Fibroblast of skin of scalp (primary cell): ENCODE measurements at places on chromosomes 1 and 21.

DNA sequence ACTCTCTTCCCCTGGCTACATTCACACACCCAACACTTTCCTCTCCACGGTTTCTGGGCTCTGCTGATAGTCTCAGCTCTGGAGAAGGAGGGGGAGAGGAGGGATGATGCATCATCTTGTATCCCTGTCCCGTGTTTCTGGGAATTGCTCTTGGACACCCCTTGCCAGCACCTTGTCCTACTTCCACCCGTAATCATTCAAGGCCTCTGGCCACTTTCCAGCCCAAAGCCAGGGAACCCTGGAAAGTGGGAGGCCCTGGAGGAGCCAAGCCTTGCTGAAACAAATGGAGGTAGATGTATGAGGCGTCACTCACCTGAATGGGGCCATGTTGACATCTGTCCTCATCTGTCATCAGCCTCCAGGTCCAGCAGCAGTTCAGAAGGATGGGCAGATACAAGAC, 4.4 kb downstream of the PLEKHO1 start:
- no peak for DNase-seq

DNA sequence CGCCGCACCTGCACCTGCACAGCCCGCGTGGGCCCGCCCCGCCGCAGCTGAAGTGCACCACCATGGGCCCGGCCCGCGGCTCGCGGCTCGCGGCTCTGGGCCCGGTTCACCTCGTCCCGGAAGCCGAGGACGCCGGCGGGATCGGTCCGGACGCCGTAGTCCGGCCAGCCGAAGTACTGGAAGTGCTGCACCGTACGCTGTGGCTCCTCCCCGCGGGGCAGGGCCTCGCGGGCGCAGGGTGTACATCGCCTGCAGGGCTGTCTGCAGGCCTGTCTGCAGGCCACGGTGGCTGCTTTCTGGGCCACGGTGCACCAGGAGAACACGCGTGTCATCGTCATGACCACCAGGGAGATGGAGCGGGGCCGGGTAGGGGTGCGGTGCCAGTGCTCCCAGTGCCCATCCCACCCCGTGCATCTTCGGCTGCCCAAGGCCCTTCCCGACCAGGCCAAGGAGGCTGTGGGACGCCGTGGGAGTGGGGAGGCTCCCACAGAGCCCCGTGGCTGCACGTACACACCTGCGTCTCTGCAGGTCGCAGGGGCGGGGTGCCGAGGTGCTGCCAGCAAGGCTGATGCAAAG, 6.7 kb downstream of the RNF223 start:
- DNase-seq, result no peak

DNA sequence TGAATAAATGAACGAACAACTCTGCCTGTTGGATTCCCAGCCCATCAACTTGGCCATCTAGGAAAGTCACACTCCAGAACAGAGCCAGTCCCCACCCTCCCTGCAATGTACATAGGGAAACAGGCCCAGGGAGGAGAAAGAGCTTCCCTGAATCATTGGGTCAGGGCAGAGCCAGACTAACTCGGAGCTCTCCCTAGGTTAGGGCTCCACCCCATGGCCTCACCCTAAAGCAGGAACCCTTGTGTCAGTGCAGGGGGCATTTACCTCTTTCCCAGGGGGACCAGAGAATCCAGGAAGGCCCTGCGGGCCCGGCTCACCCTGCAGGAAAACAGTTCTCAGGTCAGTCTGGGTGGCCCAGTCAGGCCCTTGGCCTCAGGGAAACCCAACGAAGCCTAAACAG, 11.6 kb downstream of the COL9A2 start:
- DNase-seq, result no peak

DNA sequence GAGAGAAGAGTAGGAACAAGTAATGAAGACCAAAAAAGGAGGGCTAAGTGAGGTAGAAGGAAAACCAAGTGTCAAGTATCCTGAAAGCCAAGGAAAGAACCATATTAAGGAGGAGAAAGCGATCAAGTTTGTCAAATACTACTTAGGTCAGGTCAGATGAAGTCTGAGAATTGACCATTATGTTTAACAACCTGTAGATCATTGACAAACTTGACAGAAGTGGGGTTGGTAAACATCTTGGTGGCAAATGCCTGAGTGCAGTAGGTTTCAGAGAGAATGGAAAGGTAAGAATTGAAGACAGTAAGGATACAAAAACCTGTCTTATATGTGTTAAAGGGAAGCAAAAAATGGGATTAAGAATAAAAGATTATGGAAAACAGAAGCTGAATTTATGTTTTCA, 3.7 kb upstream of the CHIA start:
- DNase-seq, result no peak

GRCh38 chr1:117068580-117068979, 8.5 kb downstream of the TTF2 start:
- DNase-seq, result no peak

GRCh38 chr1:200266871-200267270, 143.0 kb downstream of the ZNF281 start:
- no peak for DNase-seq

DNA sequence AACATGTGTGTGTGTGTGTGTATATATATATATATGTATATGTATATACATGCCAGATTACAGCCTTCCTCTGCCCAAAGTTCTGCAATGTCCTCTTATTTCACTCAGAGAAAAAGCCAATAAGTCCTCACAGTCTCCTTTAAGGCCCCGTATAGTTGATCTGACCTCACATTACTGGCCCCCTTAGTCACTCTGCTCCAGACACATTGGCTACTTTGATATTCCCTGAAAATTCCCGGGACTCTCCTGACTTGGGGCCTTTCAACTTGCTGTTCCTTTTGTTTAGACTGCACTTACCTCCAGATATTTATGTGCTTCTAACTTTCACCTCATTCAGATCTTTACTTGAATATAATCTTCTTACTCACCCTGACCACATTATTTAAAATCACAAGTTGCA, 4.2 kb upstream of the BSDC1 start:
- no peak for DNase-seq

DNA sequence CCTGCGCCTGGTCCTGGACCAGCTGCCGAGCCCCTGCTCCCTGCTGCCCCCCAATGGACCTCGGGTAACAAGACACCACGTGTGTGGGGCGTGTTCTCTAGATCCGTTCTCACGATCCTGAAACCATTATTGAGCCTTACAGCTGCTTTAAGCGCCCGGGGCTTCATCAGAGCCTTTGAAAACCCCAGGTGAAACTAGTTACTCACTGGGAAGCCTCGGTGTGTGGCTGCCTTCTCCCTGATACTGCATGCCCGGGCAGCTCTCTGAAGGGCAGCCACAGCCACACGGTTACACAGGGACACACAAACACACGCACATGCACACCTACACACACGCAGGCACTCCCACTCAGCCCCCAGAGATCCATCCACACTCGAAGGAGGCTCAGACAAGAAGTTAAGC, 5.3 kb downstream of the HES2 start:
- DNase-seq, result peak; percentile 42

- peak; percentile 44 for DNase-seq
These were observed 18.5 kb downstream of the ETS2 start for GRCh38 chr21:38824124-38824822.

- DNase-seq, result no peak
These were observed 28.7 kb downstream of the COL6A2 start for GRCh38 chr21:46126309-46127238.

DNA sequence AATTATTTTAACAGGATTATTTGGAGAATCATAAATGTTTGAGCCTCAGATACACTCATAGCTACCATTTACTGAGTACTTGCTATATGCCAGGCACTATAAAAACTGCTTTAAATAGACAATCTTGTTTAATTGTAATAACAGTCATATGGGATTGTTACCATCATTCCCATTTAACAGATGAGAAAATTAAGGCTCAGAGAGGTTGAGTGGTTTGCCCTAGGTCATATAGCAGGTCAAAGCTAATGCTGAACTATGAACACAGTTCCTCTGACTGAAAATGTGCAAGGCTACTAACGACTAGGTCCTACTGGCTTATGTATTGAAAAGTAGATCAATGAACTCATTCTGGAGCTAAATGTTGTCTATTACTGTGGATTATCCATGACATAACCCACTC, 63.4 kb downstream of the DDR2 start:
- DNase-seq, result no peak

DNA sequence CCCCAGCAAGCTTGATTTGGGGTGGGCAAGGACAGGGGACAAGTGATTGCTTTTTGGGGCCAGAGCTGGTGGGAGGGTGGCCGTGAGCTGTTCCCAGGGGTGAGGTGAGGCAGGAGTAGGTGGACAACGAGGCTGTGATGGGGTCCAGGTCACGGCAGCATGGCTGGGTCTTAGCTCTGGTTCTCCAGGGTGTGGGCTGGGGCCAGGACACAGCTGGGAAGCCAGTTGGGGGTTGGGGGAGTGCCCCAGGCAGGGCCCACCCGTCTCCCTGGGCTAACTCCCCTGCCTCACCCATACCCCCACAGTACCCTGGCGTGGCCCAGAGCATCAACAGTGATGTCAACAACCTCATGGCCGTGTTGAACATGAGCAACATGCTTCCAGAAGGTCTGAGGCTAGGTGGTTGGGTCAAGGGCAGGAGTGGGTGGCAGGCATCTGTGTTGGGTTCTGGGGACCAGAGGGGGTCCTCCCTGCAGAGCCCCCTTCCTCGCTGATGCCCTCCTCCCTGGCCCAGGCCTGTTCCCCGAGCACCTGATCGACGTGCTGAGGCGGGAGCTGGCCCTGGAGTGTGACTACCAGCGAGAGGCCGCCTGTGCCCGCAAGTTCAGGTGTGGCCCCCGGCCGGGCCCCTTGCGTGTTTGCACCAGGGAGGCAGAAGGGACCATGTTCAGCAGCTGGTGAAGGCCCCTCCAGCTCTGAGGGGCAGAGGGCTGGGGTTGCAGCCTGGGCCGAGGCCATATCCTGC, 43.3 kb downstream of the COQ8A start:
- no peak for DNase-seq

DNA sequence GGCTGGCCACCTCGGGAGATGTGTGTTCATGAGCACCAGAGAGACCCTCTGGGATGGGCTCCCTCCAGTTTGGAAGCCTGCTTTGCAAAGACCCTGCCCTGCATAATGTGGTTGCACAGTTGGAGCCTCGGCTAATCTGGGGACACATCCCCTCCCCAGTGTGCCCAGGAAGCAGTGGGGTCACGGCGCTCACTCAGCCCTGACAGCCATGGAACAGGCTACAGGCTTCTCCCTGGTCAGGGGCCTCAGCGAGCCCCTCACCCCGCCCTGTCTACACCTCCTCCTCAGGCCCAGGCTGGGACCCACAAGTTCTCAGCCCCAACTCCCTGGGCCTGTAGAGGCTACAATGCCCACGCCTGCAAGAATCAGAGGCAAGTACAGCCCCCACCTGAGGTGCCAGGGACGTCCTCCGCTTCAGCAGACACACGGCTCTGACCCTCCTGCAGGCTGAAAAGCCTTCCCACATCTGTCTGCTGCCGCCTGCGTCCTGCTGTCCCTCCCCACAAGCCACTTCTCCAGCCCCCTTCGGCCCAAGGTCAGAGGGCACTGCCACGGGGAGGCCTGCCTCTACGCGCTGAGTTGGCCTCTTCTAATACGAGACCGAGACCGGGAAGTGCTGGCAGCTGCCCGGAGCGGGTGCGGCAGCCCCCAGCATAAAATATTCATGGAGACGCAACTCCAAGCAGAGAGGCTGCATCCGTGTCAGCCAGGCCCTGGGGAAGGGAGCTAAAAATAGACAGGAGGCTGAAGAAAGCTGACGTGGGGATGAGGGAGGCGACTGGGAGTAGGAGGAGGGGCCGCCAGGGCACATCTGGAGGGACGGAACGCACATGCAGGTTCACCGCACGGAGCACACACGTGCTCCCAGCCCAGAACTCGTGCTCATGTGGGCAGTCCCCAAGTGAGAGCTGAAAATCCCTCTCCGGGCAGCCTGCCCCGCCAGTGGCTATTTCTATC, 15.2 kb upstream of the GPR153 start:
- peak; percentile 84 for DNase-seq

DNA sequence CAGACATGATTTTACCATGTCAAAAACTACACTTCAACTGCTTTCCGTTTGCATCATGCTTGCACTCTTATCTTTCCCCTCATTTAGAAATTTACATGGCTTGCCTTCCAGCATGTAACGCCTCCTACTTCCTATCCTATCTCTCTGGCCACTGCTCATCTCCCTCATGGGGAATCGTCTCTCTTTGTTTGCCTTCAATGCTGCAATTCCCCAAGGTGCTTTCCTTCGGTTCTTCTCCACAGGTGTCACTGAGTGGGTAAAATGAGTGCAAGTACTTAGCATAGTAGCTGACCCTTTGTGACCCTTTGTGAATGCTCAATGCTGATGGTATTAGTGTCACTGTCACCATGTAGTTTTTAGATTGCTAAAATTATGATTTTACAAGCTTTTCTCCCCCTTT, 63.1 kb downstream of the APP start:
- no peak for DNase-seq

DNA sequence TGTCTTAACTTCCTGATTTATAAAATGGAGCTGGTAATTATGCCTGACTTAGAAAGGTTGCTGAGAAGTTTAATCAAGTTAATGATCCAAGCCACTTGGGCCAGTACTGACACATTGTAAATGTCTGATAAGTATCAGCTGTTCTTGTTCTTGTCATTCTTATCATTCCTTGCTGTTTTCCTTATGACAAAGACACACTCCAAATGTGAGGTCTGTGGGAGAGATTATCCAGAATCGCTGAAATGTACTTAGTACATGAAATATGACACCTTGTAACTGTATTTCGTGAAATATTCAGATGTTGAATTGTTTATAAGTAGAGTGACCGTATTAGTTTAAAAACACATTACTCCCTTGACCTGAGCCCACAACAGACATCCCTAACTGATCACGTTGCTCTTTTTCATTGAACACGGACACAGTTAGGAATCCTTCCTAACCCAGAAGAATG, 6.1 kb downstream of the AADACL4 start:
- peak; percentile 49 for DNase-seq

GRCh38 chr21:36873513-36873912, 93.0 kb downstream of the HLCS start:
- peak; percentile 38 for DNase-seq

DNA sequence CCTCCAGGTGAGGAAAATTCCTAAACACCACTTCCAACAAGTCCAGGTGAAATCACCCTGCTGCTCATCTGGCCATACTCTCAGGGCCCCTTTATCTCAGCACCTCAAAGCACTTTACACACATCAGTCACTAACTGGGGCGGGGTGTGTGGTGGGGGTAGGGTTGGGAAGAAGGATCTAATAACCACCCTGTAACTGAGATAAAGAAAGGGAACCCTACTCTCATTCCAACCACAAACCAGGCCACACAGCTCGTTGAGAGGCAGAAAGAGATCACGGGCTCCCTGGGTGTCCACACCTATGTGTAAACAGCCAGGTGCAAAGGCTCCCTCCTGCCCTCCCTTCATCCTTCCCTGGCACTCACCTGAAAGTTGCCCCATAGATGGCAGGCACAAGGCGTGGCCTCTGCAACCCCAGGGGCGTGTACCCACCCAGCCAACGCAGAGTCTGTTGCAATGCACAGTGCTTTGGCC, 20.4 kb downstream of the GPR161 start:
- no peak for DNase-seq

GRCh38 chr1:187443939-187444338, 615.2 kb downstream of the PLA2G4A start:
- no peak for DNase-seq

- DNase-seq, result no peak
These were observed 123.2 kb downstream of the SLC30A10 start for GRCh38 chr1:219805191-219805590.
